Choroid plexus epithelial cell (primary cell): ENCODE measurements at places on chromosomes 1 and 21.

GRCh38 chr1:20190256-20191160 lies 4.2 kb upstream of the PLA2G2C start:
- no peak for DNase-seq

DNA sequence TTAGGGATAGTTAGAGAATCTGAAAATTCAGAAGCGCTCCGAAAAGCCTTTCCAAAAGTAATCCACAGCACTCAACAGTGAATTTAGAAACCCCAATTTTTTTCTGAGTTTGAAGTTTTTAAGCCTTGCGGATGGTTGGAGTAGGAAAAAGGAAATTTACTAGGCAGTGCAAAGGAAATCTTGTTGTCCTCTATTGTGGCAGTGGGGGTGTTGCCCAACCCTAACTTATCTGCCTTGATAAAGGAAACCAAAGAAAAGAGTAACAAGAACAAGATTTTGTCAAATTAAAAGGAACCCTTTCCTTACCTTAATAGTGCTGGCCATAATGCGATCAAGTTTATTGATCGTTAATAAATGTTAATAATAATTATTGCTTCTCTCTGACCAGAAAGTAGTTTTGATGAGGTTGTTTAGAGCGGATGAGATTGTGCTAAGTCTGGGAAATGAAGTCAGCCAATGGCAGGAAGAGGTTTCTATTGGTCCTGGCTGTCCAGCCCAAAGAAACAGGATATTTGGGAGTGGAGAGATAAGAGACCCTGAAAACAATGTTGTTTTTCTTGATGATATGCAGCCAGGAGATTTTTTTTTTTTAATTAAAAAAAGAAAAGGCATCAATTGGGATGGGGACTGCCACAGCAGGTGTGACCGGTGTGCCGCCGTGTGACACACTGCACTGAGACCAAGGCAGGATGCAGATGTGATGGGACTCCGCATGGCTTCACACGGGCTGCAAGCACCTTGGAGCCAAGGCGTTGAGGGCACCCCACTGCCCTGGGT lies at the start of gene ERG:
Gene ERG, minus strand, starts transcription at position 421 of the 777 bp plus-strand sequence. Its CDS starts 97 bp downstream, at position 324.
- no peak for DNase-seq

GRCh38 chr21:43269440-43269839 lies 100.6 kb downstream of the CRYAA start:
- no peak for DNase-seq

DNA sequence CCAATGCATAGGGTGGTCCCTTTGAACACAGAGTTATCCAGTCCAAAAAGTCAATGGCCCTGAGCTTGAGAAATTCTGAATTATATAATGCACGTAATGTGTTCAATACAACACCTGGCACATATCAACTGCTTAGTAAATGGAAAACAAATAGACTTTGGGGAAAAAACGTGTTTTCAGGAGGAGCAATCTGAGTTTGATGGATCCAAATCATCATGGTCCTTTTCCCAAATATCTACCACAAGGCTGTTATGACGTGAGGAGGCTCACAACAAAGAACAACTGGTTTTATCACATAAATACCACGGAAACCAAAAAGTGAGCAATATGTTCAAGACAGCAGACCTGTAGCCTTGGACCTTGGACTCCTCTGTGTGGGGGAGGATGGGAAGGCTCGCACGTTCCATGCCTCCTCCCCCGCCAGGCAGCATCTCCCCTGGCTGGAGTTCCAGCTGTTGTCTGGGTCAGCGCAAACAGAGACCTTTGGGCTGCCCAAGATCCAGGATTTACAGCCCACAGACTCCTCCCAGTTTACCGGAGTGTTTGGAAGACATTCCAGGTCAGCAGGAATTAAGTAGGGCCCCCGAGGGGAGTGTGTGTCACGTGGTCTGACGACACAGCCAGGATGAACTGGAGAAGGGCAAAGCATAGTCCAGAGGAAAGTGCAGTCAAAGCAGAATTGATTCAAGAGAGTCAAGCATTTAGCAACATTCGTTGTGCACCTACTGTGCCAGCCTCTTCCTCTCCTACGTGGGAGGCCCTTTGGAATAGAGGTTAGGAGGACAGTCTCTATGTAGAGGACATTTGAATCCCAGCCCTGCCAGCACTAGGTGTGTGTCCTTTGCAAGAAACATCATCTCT lies 32.2 kb upstream of the MED18 start:
- peak; percentile 70 for DNase-seq

DNA sequence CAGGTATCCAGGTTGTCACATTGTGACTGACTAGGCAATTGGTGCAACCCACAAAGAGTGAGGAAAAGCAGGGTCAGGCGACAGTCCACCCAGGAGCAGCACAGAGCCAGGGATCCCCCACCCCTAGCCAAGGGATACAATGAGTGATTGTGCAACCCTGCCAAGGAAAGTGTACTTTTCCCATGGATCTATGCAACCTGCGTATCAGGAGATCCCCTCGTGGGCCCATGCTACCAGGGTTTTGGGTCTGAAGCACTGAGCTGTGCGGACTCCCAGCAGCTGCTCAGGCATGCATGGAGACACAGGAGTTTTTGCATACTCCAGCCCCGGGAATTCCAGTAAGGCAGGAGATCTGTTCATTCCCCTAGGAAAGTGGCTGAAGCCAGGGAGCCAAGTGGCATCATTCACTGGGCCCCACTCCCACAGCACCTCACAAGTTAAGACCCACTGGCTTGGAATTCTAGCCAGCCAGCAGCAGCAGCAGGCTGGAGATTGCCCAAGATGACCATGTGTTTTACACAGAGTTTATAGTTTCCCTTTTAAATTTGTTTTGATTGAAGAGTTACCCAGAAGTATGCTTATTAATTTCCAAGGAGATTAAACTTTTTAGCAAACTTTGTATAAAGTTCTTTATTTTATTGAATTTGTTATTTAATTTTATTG lies 136.0 kb downstream of the LTN1 start:
- peak; percentile 6 for DNase-seq

- DNase-seq, result peak; percentile 65
These were observed 82.9 kb downstream of the GALNT2 start for GRCh38 chr1:230149751-230150584.

DNA sequence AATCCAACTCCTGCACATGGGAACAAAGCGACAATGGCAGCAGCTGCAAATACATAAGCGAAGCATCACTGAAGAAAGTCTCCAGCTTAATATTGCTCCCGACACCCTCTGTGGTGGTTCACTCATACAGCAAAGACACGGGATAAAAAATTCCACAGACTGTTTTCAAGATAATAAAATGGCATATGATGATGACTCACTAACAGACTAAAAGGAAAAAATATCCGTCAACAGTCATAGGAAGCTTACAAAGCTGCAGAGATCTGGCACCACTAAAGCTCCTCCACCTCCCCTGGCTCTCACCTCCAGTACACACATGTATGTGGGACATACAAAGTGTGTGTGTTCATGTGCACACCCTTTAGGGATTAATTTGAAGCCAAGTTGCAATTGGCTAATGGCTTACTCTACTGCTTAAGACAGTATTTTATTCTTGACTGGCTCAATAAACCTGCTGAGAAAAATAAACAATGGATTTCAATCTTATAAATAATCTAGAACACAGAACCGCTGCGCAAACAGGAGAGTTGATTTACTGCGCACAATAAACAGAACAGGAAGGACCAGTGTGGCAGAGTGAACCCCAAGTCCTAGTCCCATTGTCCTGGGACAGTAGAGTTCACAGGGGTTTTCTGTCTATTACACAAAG lies 94.4 kb downstream of the SLC45A1 start:
- DNase-seq, result peak; percentile 96

- no peak for DNase-seq
These were observed 53.8 kb upstream of the DPH5 start for GRCh38 chr1:101079341-101079740.

DNA sequence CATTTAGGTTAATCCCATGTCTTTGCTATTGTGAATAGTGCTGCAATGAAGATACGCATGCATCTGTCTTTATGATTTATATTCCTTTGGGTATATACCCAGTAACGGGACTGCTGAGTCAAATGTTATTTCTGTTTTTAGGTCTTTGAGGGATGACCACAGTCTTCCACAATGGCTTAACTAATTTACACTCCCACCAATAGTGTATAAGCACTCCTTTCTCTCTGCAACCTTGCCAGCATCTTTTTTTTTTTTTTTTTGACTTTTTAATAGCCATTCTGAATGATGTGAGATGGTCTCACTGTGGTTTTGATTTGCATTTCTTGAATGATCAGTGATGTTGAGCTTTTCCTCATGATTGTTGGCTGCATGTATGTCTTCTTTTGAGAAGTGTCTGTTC lies 33.5 kb downstream of the ASH1L start:
- DNase-seq, result no peak

- no peak for DNase-seq
These were observed 118.5 kb upstream of the ADAR start for GRCh38 chr1:154726443-154726842.

DNA sequence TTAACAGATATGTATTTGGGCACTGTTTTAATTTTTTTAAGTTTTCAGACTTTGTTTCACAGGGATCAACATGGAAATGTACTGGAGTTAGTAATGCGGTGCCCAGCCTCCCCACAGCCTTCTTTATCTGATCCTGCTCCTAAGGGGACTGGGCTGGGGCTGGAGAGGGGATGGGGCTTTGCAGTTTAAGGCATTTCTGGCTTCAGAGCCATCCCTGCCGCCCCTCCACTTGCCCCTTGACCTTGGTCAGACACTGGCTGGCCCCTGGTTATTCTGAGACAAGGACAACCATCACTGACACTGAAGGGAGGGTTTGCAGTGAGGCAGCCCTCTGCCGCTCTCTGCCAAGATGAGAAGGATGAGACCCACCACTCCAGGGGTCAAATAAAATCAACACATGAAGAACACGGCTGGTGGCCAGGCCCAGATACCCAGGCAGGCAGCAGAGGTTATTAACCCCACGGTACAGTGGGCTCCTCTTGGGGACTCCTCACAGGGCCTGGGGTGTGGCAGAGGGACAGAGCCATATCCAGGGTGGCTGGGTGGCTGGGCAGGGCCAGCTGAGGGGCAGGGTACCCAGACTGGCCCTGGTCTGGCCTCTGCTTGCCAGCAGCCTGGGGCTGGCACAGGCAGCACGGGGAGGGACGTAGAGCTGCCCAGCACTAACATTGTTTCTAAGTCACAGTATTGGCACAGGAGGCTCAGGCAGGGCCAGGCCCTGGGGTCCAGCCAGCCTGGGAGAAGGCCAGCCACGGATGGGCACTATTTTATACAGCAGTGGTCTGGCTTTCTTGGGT lies 7.2 kb upstream of the UBE2U start:
- no peak for DNase-seq

- DNase-seq, result peak; percentile 95
These were observed 56.5 kb upstream of the SELENON start for GRCh38 chr1:25743164-25744139.

- peak; percentile 98 for DNase-seq
These were observed 9.5 kb downstream of the RNU1-2 start for GRCh38 chr1:16905110-16905867.

- no peak for DNase-seq
These were observed 57.4 kb upstream of the LBR start for GRCh38 chr1:225485226-225485625.

DNA sequence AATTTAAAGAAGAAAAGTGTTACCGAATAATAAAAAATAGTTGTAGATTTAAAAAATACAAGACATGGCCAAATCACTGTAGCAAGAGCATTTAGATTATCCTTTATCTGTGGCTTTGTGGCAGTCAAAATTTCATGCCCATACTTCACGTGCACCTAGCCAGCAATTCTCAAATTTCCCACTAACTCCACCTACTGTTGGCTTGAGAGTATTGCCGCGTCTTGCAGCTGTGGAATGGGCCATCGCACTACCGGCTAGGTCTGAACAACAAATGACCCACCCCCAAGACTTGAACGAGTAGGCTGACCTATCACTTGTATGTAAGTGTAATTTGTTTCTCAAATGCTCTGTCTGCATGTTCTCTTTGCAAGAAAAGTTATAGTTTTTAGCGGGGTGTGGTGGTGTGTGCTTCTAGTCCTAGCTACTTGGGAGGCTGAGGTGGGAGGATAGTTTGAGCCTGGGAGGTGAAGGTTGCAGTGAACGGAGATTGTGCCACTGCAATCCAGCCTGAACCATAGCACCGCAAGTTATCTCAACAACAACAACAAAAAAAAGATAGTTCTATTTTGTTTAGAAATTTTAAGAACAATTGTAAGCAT lies 4.1 kb downstream of the KRTAP13-4 start:
- peak; percentile 51 for DNase-seq

DNA sequence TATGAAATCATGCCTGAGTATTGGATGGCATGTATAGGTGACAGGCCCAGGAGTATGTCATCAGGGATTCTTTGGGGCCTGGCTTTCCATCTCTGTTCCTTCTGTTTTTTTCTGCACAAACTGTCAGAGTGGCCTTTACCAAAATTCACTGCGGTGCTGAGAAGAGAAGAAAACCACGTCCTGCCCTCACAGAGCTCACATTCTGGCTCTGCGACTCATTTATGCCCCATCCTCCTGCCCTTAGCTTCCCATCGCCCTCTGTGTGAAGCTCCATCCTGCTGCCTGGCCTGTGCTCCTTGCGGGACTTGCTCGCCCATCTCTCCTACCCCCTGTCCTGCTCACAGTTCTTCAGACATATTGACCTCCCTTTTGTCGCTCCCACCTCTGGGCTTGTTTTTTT lies 73.4 kb downstream of the HUNK start:
- no peak for DNase-seq

- DNase-seq, result no peak
These were observed 114.0 kb upstream of the GJB5 start for GRCh38 chr1:34640654-34641401.

GRCh38 chr21:29376556-29376955 lies 77.8 kb downstream of the BACH1 start:
- DNase-seq, result peak; percentile 50

- no peak for DNase-seq
These were observed 83.6 kb downstream of the ST6GALNAC3 start for GRCh38 chr1:76158126-76158525.

- DNase-seq, result no peak
These were observed 19.3 kb downstream of the TRMT13 start for GRCh38 chr1:100152271-100152670.

GRCh38 chr1:6317098-6317760 lies 56.3 kb upstream of the GPR153 start:
- DNase-seq, result peak; percentile 45

DNA sequence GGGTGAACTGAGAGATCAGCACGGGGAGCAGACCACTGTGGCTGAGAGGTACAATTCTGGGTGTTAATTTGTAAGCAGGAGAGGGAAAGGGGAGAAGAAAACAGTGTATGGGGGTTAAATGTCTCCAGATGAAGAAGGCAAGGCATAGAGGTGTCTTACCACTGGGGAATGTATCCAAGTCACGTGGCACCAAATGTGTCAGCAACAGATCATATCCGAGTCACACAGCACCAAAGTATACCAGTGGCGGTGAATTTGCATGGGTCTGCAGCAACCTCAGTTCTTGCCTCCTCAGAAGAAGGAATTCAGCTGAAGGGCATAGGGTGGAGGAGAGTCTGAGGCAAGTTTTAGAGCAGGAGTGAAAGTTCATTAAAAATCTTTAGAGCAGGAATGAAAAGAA lies 21.2 kb upstream of the SYCP1 start:
- no peak for DNase-seq

- peak; percentile 97 for DNase-seq
These were observed 35.4 kb downstream of the WNT2B start for GRCh38 chr1:112544011-112544688.

GRCh38 chr1:41330588-41331545 lies 30.4 kb upstream of the FOXO6 start:
- DNase-seq, result no peak

- peak; percentile 49 for DNase-seq
These were observed 575 bp downstream of the TRIM67 start for GRCh38 chr1:231162297-231162969.
